Gastroesophageal sphincter (tissue), 4 donors: ENCODE measurements at places on chromosomes 12 and 14. TPM values are rescaled to one million over a fixed set of nuclear protein-coding genes. Genes with fewer than 3 reads are reported as not detected.

- no peak for ATAC-seq
Observed at GRCh38 chr12:67386869-67387565, 117.9 kb downstream of the CAND1 start.

GRCh38 chr12:113609692-113610469, 138.2 kb upstream of the LHX5 start:
- ATAC-seq: no peak

GRCh38 chr14:99936738-99937474, 128.3 kb upstream of the EVL start:
- ATAC-seq: no peak

DNA sequence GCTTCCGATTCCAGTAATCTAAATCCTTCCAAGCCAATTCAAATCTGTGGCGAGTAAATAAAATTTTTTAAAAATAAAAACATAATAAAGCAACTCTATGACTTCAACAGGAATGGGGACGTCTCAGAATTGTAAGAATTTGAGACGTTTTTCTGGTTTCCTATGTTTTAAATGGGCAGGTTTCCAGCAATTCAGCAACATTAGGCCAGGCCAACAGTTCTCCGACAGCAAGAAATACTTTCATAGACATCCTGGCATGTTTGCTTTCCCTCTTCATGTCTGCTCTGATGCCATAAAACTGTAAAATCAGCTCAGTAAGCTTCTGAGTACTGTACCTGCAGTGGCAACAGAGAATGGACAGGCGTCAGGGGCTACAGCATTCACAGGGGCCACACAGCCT, 35.8 kb upstream of the DICER1 start:
- ATAC-seq: no peak

DNA sequence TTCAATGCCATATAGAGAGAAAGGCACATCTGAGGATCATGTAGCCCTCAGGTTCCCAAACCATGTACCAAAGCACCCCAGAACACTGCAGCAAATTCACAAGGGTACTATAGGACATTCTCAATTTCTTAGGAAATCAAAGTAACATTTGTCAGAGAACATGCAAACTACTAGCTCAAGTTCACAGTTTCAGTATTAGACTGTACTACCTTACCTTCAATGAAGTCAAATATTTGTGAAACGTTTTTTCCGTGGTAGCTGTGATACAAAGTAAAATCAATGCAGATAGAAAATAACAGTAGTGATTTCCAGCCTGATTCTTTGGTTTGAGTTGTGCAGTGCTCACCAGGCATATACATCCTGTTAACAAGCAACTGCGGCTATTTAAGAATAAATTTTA, 197.1 kb downstream of the MED13L start:
- no peak for ATAC-seq

The JPH4 gene
- total RNA-seq: 1.5 TPM

DNA sequence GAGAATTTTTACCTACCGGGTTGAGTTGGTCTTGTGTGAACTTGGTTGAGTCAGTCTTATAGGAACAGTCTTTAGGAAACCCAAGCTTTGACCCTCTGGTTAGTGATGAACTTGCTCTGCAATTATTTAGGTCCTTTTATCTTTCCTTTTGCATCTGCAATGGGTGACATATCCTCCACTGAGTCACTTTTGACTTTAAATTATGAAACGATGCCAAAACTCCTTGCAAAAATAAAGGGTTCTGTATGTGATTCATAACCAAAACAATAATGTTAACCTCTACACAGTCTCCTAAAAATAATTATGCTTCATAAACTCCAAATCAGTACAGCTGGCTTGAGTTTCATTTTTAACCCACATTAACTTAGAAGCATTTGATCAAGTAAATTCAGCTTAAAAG, 979.4 kb downstream of the GALC start:
- no peak for ATAC-seq

The CNTN1 gene
- 193 TPM for total RNA-seq

The KLRK1 gene
- total RNA-seq: 0.57 TPM

The CLEC9A gene
- total RNA-seq: not detected

The PRKCH gene
- total RNA-seq: 28.7 TPM

GRCh38 chr12:98594050-98594835, 757 bp downstream of the SLC25A3 start:
- ATAC-seq: peak; percentile 41

- no peak for ATAC-seq
Observed at GRCh38 chr14:103318750-103319419, 15.2 kb upstream of the EIF5 start.

The HOXC11 gene
- total RNA-seq: not detected

- ATAC-seq: no peak
Observed at GRCh38 chr12:101086490-101087135, 123.4 kb downstream of the SLC5A8 start.

DNA sequence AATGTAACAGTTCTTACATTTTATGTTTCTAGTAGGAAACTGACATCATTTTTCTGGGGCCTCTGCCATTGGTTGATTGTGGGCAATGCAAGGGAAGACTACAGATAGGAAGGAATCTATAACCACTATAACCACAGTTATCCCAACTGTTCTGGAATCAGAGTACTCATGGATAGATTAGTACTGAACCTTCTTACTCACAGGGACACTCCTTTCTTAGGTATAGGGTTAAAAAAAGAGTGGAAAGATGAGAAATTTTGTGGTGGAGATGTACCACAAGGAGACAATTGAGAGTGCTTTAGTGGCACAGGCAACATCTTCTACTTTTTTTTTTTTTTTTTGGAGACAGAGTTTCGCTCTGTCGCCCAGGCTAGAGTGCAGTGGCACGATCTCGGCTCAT, 21.0 kb downstream of the TMEM116 start:
- ATAC-seq: no peak
